ENCODE measurements at places on chromosomes 7 and 10. TPM values are rescaled to one million over a fixed set of nuclear protein-coding genes. Genes with fewer than 3 reads are reported as not detected.

GRCh38 chr10:77648472-77648871, 10.9 kb upstream of the KCNMA1 start:
- no peaks in the 10 kb centered on the region for H3K4me1 ChIP-seq
- H3K27me3 ChIP-seq, result no peaks in the 10 kb centered on the region
- no peak overlapping the region for H3K27ac ChIP-seq
- no peak overlapping the region for H3K4me3 ChIP-seq
- DNase-seq, result peak; percentile 15
- no peaks in the 10 kb centered on the region for H3K36me3 ChIP-seq

- no peak overlapping the region for H3K4me3 ChIP-seq
- H3K4me1 ChIP-seq, result peaks cover 8% of the 10 kb centered on the region
- H3K36me3 ChIP-seq, result no peaks in the 10 kb centered on the region
- DNase-seq, result no peak
- no peaks in the 10 kb centered on the region for H3K27me3 ChIP-seq
Measured at GRCh38 chr7:131630427-131630826, 74.0 kb upstream of the PODXL start.

DNA sequence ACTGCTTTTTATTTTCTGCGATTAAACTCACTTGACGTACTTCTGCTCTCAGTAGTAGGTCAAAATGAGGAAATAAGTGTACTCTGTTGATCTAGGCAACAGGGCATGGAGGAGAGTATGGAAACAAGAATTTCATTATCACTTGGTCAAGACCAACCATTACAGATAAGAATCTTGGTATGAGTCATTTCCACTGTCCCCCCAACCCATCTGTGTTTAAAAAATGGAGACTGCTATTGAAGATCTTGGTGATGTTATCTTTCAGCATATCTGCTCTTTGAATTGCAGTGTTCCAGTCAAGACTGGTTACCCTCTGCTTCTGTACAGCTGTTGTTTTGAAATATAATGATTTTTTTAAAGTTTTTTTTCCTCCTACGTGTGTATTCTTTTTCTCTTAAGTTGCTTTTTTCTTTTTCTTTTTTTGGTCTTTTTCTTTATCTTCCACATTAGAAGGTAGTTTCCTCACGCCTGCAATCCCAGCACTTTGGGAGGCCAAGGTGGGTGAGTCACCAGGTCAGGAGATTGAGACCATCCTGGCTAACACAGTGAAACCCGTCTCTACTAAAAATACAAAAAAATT, 11.7 kb downstream of the STAM start:
- no peak overlapping the region for H3K4me3 ChIP-seq
- no peaks in the 10 kb centered on the region for H3K4me1 ChIP-seq
- H3K36me3 ChIP-seq, result peaks cover 16% of the 10 kb centered on the region
- no peak overlapping the region for H3K27ac ChIP-seq

- no peaks in the 10 kb centered on the region for H3K4me1 ChIP-seq
- no peak overlapping the region for H3K4me3 ChIP-seq
Measured at GRCh38 chr10:31745612-31746376, 182.8 kb downstream of the ARHGAP12 start.

DNA sequence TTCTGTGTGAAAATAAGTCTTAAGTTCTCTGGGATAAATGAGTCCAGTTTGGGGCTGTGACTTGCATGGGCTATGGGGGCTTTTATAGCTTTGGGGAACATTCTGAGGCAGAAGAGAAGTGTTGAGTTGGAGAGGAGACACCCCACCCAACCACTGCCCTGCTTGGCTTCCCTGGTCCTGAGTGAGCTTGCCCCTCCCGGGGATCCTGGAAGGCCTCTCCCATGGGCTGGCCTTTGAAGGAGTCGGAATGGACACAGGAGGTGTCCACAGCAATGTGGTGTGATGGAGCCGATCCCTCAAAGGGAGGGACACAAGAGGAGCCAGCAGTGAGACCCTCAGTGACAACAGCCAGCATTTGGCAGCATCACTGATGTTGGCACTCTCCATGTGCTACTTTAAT, 89.8 kb downstream of the GLRX3 start:
- H3K27ac ChIP-seq, result no peak overlapping the region
- no peak for DNase-seq
- H3K4me3 ChIP-seq, result no peak overlapping the region
- H3K27me3 ChIP-seq, result no peaks in the 10 kb centered on the region
- H3K4me1 ChIP-seq, result no peaks in the 10 kb centered on the region

- H3K36me3 ChIP-seq, result no peaks in the 10 kb centered on the region
- H3K4me3 ChIP-seq, result no peak overlapping the region
- no peak for DNase-seq
- H3K27ac ChIP-seq, result peak overlapping the region; percentile 69
- H3K27me3 ChIP-seq, result peaks cover 6% of the 10 kb centered on the region
Measured at GRCh38 chr10:126062131-126063032, 166.0 kb downstream of the FANK1 start.

DNA sequence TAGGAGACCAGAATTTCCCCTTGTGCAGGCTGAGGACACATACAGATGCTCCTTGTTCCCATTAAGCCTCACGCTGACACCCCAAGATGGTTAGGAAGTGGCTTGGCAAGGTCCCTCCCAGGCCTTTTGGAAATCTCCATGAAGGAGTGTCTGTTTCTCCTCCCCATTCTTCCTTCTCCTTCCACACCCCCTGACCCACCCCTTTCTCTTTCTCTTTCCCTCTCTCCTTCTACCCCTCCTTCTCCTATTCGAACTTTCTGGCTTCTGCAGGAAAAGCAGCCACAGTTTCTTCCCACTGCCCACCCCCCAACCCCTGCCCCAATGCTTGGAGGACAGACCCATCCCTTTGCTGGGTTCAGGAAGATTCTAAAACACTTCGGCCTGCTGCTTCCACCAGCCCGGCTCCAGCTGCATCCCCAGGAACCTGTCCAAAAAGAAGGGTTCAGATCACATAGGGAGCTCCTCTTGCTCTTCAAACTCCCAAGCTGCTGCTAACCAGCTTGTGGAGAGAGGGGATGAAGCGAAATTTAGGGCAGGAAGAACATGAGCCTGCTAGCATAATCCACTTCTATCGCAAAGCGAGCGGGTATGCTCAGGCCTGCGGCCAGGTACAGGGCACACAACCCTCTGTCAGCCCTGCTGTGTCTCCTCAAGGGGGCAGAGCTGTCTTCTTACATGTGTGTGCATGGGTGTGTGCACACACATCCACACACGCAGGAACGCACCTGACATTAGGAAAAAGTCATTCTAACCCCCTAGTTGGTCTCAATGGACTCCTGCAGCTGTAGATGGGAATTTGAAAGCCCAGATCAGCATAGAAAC, 80.4 kb downstream of the PPP1R3C start:
- no peak overlapping the region for H3K27ac ChIP-seq
- H3K4me1 ChIP-seq, result no peaks in the 10 kb centered on the region
- no peaks in the 10 kb centered on the region for H3K27me3 ChIP-seq

DNA sequence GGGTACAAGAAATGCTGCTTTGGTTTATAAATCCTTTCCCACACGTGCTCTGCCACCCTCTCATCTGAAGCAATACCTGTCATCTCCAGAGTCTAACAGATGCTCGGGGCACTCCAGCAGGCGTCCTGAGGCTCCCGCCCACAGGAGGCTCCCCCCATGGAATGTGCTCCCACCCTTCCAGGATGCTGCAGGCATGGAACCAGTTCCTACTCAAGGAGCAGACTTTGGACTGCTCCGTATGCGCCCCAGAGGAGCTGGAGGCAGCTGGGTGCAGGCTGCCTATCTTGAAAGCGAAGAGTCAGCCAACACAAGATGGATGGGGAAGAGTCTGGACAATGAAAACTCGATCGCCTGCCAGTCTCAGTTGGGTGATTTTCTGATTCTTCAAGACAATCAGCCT, 75.4 kb downstream of the VOPP1 start:
- H3K4me3 ChIP-seq, result no peak overlapping the region
- no peaks in the 10 kb centered on the region for H3K4me1 ChIP-seq

DNA sequence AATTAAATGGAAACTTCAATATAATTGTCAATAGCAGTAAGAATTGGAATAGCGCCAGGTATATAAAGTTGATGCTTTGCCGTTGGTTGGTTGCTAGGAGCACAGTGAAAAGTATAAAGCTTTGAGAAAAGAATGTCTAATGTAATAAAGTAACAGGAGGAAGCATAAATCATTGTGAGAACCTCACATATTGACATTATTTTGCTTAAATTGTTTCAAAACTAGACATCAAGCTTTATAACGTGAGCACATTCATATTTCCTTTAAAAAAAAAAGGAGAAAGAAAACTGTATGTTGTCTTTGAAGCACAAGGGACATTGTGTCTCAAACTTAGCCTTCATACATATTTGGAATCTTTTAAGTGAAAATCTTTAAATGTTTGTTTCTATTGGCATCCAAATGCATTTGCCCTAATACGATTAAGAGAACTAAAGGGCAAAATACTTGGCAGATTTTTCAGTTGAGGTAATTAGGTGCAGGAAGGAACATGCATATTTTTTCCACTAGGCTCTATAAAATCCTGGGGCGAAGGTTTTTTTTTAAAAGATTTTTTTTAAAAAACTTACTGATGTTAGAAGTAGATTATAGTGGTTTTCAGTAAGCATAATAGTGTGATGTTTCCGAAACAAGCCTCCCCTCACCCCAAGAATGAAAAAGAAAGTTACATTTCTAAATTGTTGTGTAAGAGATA, 92.4 kb downstream of the ARID5B start:
- peak overlapping the region; percentile 52 for H3K27ac ChIP-seq
- H3K36me3 ChIP-seq, result no peaks in the 10 kb centered on the region
- no peak overlapping the region for H3K4me3 ChIP-seq
- DNase-seq, result no peak
- no peaks in the 10 kb centered on the region for H3K27me3 ChIP-seq
- no peaks in the 10 kb centered on the region for H3K4me1 ChIP-seq

DNA sequence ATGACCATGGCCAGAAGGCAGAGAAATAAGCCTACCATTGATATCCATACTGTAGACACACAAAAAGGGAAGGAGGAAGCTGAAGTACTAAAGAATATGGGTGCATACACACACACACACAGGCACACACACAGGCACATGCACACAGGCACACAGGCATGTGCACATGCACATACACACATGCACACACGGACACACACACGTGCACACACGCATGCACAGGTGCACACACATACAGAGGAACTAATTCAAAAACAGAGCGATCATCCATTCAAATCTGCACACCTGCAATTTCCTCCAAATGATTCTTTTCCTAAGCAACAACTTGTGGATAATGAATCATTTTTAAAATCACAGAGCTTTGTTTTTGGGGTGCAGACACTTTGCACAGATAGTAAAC, 166.7 kb upstream of the ADARB2 start:
- no peaks in the 10 kb centered on the region for H3K4me1 ChIP-seq
- no peak for DNase-seq
- H3K36me3 ChIP-seq, result no peaks in the 10 kb centered on the region
- H3K4me3 ChIP-seq, result no peak overlapping the region

DNA sequence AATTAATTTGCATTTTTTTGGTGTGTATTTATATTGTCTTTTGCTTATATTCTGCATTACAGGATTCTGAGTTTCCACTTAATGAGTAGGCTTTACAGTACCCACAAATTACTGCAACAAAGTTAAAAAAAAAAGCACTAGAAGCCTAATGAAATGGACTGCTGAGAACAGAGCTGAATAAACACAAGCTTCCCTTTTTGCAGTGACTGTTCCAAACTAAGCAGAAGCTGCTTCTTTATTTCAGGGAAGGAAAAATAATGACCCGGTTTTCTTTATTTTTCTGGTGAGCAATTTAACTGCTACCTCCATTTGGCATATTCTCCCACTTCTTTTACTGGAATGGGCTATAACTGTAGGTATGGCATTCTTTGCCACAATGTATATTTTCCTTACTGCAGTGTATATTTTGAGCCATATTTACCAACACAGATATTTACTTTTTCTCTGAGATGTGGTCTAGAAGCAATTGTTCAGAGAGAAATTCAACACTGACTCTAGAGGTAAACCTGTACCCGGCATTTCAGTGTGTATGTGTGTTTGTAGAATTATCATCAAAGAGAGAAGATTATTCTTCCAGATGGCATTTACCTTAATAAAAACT, 56.9 kb downstream of the HDAC9 start:
- H3K4me3 ChIP-seq, result no peak overlapping the region
- no peaks in the 10 kb centered on the region for H3K4me1 ChIP-seq
- no peak overlapping the region for H3K27ac ChIP-seq
- H3K27me3 ChIP-seq, result no peaks in the 10 kb centered on the region

DNA sequence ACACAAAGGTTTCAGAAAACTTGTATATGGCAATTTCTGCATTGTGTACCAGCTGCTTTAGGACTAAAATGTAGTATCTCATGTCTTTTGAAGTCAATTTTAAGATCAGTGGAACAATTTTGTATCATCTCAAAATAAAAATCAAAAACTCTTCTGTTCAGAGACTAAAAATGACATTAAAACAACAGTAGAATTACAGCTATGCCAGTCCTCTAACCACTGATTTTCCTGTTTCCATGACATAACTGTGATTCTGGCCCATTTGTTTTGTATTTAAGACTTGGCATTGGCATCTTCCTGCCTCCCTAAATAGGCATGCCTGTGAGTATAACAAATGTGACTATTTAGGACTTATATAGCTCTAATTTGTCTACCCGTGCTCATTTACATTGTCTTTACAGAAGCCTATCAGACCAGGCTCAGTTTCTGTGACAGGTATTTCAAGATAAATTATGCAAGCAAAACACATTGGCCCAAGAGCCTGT, 29.1 kb upstream of the VPS41 start:
- no peaks in the 10 kb centered on the region for H3K36me3 ChIP-seq
- H3K27ac ChIP-seq, result no peak overlapping the region
- no peak for DNase-seq
- no peaks in the 10 kb centered on the region for H3K4me1 ChIP-seq
- no peaks in the 10 kb centered on the region for H3K27me3 ChIP-seq

- H3K4me1 ChIP-seq, result peaks cover 3% of the 10 kb centered on the region
- H3K27ac ChIP-seq, result no peak overlapping the region
- no peak for DNase-seq
- no peaks in the 10 kb centered on the region for H3K27me3 ChIP-seq
- H3K36me3 ChIP-seq, result no peaks in the 10 kb centered on the region
Measured at GRCh38 chr7:46150721-46151120, 229.6 kb upstream of the IGFBP3 start.

GRCh38 chr10:94443047-94443446, 40.7 kb downstream of the TBC1D12 start:
- peaks cover 3% of the 10 kb centered on the region for H3K36me3 ChIP-seq
- no peak overlapping the region for H3K27ac ChIP-seq
- no peaks in the 10 kb centered on the region for H3K4me1 ChIP-seq
- no peak overlapping the region for H3K4me3 ChIP-seq
- DNase-seq, result no peak

DNA sequence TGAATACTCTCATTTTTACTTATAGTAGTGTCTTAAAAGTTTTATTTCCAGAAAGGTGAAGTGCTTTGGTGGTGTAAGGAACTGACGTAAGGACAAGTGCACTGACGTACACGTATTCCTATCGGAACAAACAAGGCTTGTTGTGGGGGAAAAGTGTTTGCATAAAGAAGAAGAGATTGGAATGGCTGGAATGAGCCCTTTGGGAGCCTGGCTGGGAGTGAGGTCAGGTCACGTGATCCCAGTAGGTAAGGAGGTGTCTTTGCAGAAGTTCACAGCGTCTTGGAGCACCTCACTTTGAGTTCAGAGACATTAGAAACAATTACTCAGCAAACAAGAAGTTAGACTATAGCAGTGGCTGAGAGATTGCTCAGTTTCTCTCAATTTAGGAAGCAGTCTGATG, 104.2 kb downstream of the CCDC3 start:
- H3K4me1 ChIP-seq, result no peaks in the 10 kb centered on the region
- H3K27ac ChIP-seq, result no peak overlapping the region
- peak; percentile 35 for DNase-seq
- H3K4me3 ChIP-seq, result no peak overlapping the region

The CTAGE4 gene
- total RNA-seq, result 2.1 TPM

The FAM24B gene
- 0.89 TPM for total RNA-seq

The BTBD16 gene
- total RNA-seq, result not detected

The CALHM2 gene
- 2.6 TPM for total RNA-seq

The RGS10 gene
- 5.7 TPM for total RNA-seq

The NPC1L1 gene
- total RNA-seq, result 2.0 TPM

The CCL24 gene
- total RNA-seq, result not detected

The CCDC172 gene
- total RNA-seq, result not detected
